ENCODE measurements at places on chromosomes 5 and 9.

DNA sequence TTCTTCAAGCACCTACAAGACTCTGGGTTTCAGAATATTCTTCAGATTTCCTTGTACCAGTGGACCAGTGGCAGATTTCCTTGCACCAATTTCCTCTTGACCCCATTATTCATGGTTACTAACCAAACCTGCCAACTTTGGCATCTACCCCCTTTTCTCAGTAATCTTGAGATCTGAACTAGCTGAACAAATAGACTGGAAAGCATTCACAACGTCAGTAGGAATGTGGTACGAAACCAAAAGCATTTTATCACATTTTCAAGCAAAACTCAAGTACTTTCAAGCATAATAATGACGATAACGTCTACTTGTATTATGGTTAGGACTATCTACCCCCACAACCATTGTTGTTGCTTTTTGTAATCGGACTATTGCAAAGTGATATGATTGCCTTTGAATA is 1217.3 kb downstream of the PTPRD start:
- DNase-seq: no peak

DNA sequence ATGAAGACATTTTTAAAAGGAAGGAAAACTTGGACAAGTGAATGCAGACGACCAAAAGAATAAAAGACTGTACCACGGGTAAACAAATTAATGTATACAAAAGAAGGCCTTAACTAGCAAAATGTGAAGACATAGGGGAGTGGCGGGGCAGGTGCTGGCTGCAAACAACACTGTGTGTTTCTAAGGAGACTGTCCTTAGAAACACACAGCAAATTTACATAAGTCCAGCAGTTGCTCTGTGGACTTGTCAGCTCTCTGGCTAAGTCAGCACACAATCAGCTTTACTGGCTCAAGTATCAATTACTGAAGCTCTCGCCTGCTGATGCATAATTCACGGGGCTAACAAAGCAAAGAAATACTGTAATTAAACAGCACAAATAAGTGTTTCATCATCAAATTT is 24.8 kb downstream of the PTBP3 start:
- no peak for DNase-seq

GRCh38 chr5:167304834-167305469 is 986.5 kb upstream of the WWC1 start:
- DNase-seq: no peak

DNA sequence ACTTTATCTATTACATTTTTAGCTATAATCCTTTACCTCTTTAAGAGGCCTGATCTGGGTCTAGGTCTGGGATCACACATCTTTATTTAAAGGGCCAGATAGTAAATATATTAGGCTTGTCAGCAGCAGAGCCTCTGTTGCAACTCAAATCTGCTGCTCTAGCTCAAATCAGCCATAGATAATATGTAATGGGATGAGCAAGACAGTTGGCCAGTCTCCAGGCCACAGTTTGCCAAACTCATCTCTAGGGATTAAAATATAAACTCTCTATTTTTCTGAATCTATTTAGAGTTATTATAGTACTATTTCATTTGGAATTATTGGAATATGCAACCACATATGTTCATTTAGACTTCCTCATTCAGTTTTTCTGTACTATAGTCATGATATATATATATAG is 115.9 kb upstream of the MINAR2 start:
- no peak for DNase-seq

DNA sequence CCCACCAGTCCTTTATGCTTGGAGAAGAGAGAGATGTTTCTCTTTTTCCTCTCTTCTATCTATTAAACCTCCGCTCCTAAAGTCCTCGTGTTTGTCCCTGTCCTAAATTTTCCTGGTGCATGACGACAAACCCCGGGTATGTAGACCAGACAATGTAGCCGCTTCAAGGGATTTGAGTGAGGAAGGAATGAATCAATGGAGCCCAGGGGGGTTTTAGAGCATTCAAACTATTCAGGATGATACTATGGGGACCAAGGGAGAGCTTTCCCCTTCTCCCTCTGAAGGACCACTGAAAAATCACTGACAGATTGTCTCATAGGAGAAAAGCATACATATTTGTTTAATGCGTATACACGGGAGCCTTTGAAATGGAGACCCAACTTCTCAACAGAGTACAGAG is 18.4 kb downstream of the CEL start:
- DNase-seq: no peak

Data from H9 (cell line).